Neural cell (in vitro differentiated cells): ENCODE measurements at places on chromosomes 2 and 18. TPM values are rescaled to one million over a fixed set of nuclear protein-coding genes. Genes with fewer than 3 reads are reported as not detected.

Gene LRP2
- polyA plus RNA-seq: 1.8 and 4.1 TPM in 2 replicates

Gene TRMT61B
- polyA plus RNA-seq: 30.8 and 35.1 TPM in 2 replicates

Gene LHCGR
- not detected in 2 replicates for polyA plus RNA-seq

Gene COBLL1
- 0.11 TPM in 1 of 2 replicates, not detected in the other for polyA plus RNA-seq

Gene CFAP221
- polyA plus RNA-seq: 7.0 and 8.4 TPM in 2 replicates

Gene PXDN
- 181 and 200 TPM in 2 replicates for polyA plus RNA-seq

Gene UGT1A9
- not detected in 2 replicates for polyA plus RNA-seq

Gene PLGLB1
- polyA plus RNA-seq: 15.9 and 20.2 TPM in 2 replicates

Gene UGT1A4
- polyA plus RNA-seq: not detected in 2 replicates

Gene CXCR1
- not detected in 2 replicates for polyA plus RNA-seq

Gene TRAPPC12
- polyA plus RNA-seq: 76.2 and 76.3 TPM in 2 replicates

Gene PLCD4
- polyA plus RNA-seq: 4.9 and 9.3 TPM in 2 replicates

Gene SULT1C2
- polyA plus RNA-seq: 0.12 TPM in 1 of 2 replicates, not detected in the other

Gene ABCA12
- polyA plus RNA-seq: not detected in 2 replicates

Gene IGFBP2
- 150 and 174 TPM in 2 replicates for polyA plus RNA-seq

Gene GALNT13
- polyA plus RNA-seq: 10.9 and 12.4 TPM in 2 replicates

Gene FECH
- polyA plus RNA-seq: 12.5 and 17.1 TPM in 2 replicates

Gene IL1B
- not detected in 2 replicates for polyA plus RNA-seq

Gene TDRD15
- not detected in 2 replicates for polyA plus RNA-seq

Gene DNAH7
- polyA plus RNA-seq: 0.67 and 1.1 TPM in 2 replicates

Gene RAMP1
- 25.5 and 29.2 TPM in 2 replicates for polyA plus RNA-seq

Gene SP140
- polyA plus RNA-seq: 0.38 and 0.74 TPM in 2 replicates

Gene LTBP1
- polyA plus RNA-seq: 1.8 and 3.4 TPM in 2 replicates

Gene SP5
- polyA plus RNA-seq: 0.15 TPM in 1 of 2 replicates, not detected in the other

Gene PMAIP1
- 1.1 and 2.4 TPM in 2 replicates for polyA plus RNA-seq

Gene MAPK4
- polyA plus RNA-seq: 12.7 and 16.9 TPM in 2 replicates

Gene POTEJ
- polyA plus RNA-seq: 0.16 TPM in 1 of 2 replicates, not detected in the other

Gene CYP1B1
- not detected in 2 replicates for polyA plus RNA-seq

Gene LAMA1
- 8.0 and 10.3 TPM in 2 replicates for polyA plus RNA-seq

Gene GULP1
- 4.9 and 10.2 TPM in 2 replicates for polyA plus RNA-seq

Gene APCDD1
- 0.58 and 1.1 TPM in 2 replicates for polyA plus RNA-seq

Gene DIPK1C
- not detected in 2 replicates for polyA plus RNA-seq

Gene OSBPL6
- polyA plus RNA-seq: 11.8 and 12.8 TPM in 2 replicates

Gene QPCT
- polyA plus RNA-seq: 2.3 TPM in 1 of 2 replicates, not detected in the other

Gene CHCHD5
- 34.9 and 41.1 TPM in 2 replicates for polyA plus RNA-seq

Gene ARHGAP15
- polyA plus RNA-seq: 0.30 TPM in 1 of 2 replicates, not detected in the other

Gene G6PC2
- polyA plus RNA-seq: not detected in 2 replicates

Gene UGT1A10
- polyA plus RNA-seq: not detected in 2 replicates
